Activated CD4-positive, alpha-beta T cell treated with anti-CD3 and anti-CD28 coated beads, Interleukin-2, amount 10 ng/mL, durations not matched to agents 24 days and 14 days (primary cell): ENCODE measurements at places on chromosomes 13 and 19. TPM values are rescaled to one million over a fixed set of nuclear protein-coding genes. Genes with fewer than 3 reads are reported as not detected.

CIC gene
- 61.2 and 65.6 TPM in 2 replicates for total RNA-seq

CYP4F2 gene
- not detected in 2 replicates for total RNA-seq

MAG gene
- 0.17 TPM in 1 of 2 replicates, not detected in the other for total RNA-seq

- H3K4me1 ChIP-seq, result no peaks in the 10 kb centered on the region
- no peak overlapping the region for H3K27ac ChIP-seq
- no peak for DNase-seq
- no peaks in the 10 kb centered on the region for H3K27me3 ChIP-seq
These were observed 291.6 kb upstream of the ARGLU1 start for GRCh38 chr13:106859533-106859904.

GRCh38 chr13:96904232-96904631 lies 90.0 kb downstream of the OXGR1 start:
- H3K4me1 ChIP-seq, result no peaks in the 10 kb centered on the region
- no peaks in the 10 kb centered on the region for H3K36me3 ChIP-seq
- no peak overlapping the region for H3K27ac ChIP-seq
- H3K4me3 ChIP-seq, result no peak overlapping the region
- DNase-seq, result no peak

GRCh38 chr19:1261538-1261797 lies 7.7 kb upstream of the CIRBP start:
- H3K4me3 ChIP-seq, result peak overlapping the region; percentile 91
- peak overlapping the region; percentile 92 for H3K27ac ChIP-seq
- DNase-seq, result no peak
- H3K27me3 ChIP-seq, result no peaks in the 10 kb centered on the region
- peaks cover 43% of the 10 kb centered on the region for H3K4me1 ChIP-seq

DNA sequence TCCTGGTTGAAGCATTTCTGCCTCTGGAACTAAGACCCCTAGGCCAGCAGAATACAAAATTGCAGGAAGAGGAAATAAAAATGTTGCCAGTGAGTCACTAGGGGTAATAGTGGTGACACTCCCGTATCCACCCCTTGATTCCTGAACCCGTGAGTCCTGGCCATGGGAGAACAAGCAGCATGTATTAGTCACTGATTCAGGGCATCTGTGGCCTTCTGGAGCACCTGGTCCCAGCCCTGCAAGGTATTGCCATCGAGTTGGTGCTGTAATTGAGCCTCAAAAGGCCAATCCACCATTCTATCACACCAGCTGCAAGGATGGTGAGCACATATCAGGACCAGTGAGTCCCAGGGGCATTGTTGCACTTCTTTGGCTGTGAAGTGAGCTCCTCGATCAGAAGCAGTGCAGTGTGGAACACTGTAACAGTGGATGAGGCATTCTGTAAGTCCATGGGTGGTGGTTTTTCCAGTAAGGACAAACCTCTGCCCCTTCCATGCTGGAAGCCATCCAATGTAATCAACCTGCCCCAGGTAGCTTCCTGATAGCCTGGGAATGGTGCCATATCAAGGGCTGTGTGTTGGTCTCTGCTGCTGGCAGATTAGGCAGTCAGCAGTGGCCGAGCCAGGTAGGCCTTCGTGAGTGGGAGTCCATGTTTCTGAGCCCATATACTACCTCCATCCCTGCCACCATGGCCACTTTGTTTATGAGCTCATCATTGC lies 39.6 kb downstream of the C1QTNF9 start:
- H3K4me1 ChIP-seq, result no peaks in the 10 kb centered on the region
- peaks cover 9% of the 10 kb centered on the region for H3K27me3 ChIP-seq
- no peaks in the 10 kb centered on the region for H3K36me3 ChIP-seq
- no peak overlapping the region for H3K4me3 ChIP-seq
- DNase-seq, result no peak
